ENCODE measurements at places on chromosomes 3 and 15.

DNA sequence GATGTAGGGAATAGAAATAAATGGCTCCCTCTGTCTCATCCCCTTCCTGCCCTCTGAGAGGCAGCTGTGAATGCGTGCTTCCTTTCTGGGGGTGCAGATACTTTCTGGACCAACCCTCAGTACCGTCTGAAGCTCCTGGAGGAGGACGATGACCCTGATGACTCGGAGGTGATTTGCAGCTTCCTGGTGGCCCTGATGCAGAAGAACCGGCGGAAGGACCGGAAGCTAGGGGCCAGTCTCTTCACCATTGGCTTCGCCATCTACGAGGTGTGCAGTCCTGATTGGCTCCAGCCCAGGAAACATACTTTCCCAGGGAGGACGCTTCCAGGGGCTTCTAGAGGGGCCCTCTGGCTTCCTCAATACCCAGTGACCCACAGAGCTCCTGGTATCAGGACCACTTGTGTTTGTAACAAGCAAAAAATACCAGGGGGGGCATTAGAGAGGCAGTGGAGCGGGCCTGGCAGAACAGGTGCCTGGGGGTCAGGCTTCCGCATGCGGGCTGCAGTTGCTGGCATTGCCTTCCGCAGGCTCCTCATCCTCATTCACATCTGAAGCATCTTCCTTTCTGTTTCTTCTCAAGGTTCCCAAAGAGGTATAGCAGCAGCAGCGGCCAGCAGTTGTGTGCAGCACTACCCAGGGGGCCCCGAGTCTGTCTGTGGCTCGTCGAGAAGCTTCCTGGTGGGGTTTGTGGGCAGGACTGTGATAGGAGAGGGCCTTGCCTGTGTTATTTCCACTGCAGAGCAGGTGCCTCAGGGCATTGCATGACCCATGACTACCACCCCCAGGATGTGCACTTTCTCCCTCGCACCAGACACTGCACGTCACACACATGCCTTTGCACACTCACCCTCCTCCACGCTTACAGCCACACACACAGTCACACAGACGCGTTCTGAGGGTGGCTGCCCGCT, 42.5 kb downstream of the CAPN3 start:
- no peak for DNase-seq

DNA sequence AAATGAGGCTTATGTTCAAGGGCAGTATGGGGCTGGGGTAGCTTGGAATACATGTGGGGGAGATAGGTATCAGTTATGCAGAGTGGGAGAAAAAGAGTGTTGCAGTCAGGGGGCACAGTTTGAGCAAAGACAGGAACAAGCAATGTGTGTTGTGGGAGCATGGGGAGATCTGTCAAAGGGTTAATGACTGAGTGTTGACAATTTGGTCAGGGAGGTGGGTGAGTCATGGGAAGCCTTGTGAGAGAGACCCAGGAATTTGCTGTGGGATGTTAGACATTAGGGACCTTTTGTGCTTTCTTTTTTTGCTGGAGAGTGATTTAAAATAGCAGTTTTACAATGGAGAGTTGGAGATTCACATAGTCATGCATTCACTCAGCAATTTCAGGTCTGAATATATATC, 221.6 kb upstream of the NR2E3 start:
- no peak for DNase-seq

GRCh38 chr3:72633534-72633933, 214.7 kb downstream of the SHQ1 start:
- peak; percentile 40 for DNase-seq

DNA sequence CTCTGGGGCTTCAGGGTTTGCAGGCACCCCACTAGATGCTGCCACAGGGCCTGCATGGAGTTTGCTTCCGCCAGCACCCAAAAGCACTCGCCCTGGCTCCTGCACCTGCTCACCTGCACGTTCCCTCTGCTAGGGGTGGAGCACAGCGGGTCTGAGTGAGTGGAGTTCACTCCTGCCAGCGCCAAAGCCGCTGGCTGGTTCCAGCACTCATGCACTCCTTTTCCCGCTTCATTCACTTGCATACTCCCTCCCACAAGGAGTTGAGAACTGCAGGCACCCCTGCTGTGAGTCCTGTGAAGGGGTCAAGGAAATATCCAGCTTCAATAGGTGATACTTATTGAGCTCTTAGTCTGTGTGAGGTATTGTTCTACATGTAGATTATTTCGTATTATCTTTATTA, 537.5 kb downstream of the NR2F2 start:
- no peak for DNase-seq

DNA sequence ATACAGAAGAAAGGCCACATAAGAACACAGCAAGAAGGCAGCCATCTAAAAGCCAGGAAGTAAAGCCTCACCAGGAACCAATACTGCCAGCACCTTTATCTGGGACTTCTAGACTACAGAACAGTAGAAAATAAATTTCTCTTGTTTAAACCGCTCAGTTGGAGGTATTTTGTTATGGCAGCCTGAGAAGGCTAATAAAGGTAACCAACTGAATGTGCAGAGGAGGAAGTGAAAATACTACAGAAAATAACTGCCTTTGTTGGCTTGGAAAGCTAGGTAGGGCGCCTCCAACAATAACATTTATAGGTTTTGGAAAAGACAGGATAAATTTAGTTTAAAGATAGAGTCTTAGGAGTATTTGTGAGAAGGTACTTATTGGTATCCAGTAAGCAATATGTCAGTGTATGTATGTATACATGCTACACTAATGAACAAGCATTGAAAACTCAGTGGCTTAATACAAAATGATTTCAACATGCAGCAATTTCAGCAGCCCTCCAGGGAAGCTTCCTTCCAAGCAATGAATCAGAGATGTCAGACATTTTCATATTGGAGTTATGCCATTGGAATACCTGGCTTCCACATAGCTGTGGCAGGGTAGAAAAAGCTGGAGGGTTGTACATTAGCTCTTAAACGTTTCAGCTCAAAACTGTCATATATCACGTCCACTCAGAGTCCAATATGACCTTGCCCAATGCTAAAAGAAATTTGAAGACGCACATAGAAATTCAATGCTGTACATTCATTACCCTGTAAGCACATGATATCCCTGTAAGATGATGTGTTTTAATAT, 48.9 kb downstream of the ZBBX start:
- no peak for DNase-seq

DNA sequence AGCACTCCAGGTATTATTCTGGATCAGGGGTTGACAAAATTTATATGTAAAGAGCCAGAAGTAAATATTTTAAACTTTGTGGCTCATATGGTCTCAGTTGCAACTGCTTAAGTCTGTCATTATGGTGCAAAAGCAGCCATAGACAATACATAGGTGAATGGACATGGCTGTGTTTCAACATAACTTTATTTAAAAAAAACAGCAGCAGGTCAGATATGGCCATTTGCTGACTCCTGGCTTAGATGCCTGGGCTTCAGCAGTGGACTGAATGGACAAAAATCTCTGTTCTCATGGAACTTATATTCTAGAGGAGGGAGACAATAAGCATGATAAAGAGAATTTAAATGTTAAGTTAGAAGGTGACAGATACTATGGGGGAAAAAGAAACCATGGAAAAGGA, 11.7 kb upstream of the FYCO1 start:
- DNase-seq = no peak

DNA sequence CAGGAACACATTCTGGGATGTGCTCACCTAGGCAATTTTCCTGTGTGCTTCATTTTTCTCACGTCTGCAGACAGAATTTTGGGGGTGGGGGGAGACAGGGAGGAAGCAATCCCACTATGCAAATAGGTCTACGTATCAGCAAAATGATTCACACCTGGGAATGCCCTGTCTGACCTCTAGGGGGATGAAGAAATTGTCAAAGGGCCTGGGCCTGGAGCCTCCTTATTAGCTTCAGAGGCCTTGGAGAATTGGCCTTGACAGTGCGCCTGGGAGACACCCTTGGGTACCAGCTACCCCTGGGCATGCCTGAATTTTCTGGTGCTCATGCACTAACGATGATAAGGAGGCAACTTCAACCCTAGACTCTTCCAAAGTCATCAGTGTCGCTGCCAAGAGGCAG, 207.5 kb downstream of the CADPS start:
- DNase-seq = no peak

GRCh38 chr3:16373341-16373946, 108.4 kb downstream of the OXNAD1 start:
- DNase-seq = no peak

- no peak for DNase-seq
These were observed 977.6 kb downstream of the IGSF11 start for GRCh38 chr3:118057086-118057485.

DNA sequence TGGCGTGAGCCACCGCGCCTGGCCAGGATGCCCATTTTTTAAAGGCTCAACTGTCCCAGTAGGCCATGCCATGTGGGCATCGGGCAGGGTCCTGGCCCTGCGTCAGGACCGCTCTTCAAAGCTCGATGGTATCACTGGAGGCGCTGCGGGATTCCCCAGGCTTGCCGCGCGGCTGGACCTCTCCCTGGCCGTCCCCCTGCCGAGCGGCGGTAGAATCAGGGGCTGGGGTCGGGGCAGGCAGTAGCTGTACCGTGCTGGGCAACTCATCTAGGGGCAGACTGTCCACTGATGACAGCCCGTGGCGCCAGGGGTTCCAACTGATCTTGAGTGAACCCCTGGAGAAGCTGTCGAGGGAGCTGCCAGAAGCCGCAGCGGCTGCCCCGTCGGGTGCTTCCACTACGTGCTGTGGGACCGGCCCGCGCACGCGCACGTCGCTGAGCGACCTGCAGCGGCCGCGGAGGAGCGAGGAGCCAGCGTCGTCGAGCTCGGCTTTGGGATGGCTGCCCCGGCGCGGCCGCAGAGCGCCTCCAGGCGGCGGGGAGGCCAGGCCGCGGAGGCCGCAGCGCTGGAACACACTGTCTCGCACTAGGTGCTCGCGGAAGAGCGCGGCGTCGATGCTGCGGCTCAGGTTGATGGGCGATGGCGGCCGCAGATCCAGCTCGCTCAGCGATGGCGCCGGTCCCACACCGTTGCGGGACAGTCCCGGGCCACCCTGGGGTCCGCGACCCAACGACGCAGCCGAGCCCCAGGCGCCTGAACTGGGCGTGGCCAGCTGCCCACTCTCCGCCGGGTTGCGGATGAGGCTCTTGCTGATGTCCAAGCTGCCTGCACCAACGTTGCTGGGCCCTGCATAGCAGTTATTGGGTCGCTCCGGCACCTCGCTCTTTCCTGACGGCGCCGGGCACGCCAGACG, 5.8 kb downstream of the PRRT3 start:
- DNase-seq = peak; percentile 66

- no peak for DNase-seq
These were observed 8.4 kb downstream of the MYO1E start for GRCh38 chr15:59364248-59364647.

GRCh38 chr3:40872258-40872920, 326.9 kb upstream of the CTNNB1 start:
- no peak for DNase-seq

GRCh38 chr3:154864947-154865346, 215.2 kb upstream of the MME start:
- DNase-seq = no peak

DNA sequence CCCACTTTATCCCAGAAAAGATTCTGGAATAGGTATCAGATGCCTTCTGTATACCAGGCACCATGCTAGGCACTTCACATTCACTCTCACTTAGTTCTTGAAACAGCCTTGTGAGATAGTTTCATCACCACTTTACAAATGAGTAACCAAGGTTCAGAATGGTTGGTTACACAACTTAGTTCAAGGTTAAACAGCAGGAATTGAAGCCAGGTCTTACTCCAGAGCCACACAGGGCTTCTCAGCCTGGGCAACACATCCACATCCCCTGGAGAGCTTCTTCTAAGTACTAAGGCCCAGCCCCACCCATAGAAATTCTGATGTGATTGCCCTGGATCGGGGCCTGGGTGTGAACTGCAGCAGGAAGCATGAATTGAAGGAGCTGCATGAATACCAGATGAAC, 18.6 kb downstream of the WHAMM start:
- DNase-seq = no peak

- DNase-seq = no peak
These were observed 77.4 kb upstream of the ANKRD28 start for GRCh38 chr3:15875016-15875689.

DNA sequence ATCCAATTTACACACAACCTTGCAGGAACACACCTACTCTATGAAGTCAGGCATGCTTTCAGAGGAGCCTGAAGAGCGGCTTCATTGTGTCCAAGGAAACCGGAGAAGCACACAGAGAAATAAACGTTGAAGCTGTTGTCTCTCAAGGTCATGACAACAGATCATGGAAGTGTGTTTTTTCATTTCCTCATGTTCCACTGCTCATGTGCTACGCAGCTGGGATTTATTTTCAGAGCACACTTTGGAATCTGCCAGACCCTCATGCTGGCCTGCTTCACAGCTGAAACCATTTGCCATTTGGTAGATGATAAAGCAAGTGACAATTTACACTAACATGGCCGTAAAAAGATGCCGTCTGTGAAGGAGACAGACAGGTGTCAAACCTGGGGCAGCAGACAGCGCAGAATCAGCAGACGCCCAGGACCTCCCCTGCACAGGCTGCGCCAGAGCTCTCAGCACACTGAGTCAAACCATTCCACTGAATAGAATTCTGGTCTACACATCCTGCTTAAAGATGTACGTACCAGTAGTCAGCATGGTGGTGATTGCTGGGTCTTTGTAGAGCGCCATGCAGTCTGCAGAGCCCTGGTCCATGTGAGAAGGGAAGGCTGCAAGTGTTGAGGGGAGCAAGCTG, 99.3 kb downstream of the ARNT2 start:
- DNase-seq = no peak

DNA sequence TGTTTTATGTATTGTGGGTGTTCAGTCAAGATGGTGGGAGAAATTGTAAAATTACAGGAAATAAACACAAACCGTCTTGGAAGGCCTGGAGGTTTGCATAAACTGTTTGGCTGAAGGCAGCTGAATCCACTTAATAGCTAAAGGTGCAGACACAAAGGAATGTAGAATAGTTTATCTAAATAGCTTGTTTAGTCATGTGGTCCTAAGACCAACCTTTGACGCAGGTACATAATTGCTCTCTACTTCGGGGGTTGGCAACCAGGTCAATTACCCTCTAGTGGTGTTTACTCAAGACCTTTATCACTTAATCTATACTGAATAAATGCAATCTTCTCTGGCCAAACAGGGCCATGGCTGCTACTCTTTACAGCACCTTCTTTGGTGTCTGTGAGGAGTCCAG, 502.8 kb downstream of the IGSF11 start:
- no peak for DNase-seq

GRCh38 chr3:128847666-128848370, 31.6 kb upstream of the ACAD9 start:
- no peak for DNase-seq

DNA sequence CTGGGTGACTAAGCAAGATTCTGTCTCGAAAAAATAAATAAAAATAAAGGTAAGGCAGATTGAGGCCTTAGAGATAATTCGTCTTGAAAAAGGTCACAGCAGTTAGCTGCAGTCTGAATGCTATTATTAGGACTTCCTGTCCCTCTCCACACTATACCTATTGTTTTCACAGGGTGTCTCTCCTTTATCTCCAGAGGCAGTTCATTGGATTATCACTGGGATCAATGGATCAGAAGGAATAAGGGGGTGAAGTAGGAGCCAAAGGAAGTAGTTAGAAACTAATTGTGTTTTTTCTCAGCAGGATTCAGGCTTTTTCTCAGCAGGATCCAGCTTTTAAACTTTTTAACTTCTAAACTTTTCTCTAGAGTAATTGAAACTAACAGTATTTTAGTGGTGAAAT, 326.9 kb downstream of the IL5RA start:
- DNase-seq = no peak
